ENCODE measurements at places on chromosomes 1 and 21.
A peak's percentile ranks its signal among the peaks of the same experiment; 100 is the strongest.

DNA sequence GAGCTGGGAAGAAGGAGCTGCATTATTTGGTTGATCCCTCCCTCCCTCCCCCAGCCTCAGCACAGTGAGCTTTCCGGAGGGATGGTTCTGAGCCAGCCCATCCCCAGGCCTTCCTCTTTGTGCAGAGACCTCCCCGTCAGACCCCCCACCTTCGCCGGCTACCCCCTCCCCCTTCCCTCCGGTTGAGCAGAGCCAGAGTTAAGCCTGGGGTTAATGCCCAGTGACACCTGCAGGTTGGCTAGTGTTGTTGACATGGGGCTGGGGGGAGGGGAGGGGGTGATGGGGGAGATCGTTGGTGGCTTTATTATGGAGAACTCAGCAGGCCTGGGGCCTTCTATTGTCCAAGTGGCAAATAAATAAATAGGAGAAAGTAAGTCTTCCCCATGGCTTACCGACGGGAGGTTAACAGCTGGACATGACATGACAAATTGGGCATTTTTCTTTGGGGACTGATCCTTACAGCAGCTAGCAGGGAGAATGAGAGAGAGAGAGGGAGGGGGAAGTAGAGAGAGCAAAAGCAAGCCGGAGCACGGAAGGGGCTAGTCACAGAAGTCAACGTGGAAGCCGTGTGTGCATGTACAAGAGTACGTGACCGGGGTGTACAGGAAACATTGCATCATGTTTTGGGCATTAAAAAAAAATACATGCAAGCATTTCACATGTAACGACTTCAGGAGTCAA lies 131.1 kb downstream of the TMEM53 start:
- DNase-seq, result no peak

DNA sequence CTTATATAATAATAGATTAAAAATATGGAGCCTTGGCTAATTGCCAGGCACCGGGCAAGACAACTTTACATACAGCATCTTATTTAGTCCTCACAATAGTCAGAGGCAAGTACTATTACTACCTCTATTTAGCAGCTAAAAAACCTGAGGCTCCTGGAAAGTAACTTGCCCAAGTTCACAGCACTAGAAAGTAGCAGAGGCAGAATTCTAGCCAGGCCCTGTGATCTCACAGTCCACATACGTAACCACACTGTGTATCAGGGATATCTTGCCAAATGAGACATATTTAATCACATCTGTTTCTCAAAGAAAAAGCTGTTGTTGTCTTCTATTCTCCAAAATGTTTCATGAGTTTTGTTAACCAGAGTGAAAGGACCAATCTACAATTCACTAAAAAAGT lies 378.5 kb downstream of the PLPP3 start:
- DNase-seq, result no peak

- peak; percentile 88 for DNase-seq
Measured at GRCh38 chr1:156889802-156890580, 3.5 kb upstream of the PEAR1 start.

DNA sequence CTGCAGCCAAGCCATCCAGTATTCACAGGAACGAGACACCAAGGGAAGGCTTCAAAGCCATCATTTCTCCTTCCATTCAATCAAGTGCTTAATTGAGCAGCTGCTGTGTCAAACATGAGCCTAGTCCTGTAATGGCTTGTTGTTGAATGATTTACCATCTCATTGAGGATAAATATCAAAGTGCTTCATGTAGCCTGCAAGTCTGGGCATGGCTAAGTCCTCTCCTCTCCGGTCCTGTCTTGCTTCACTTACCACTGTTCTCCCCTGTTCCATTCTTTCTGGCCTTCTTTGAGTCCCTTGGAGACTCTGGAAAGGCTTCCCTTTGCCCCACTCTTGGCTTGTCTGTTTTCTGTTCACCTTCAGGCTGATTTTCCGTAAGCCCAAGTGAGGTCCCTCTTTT lies 279.8 kb downstream of the PBX1 start:
- no peak for DNase-seq

DNA sequence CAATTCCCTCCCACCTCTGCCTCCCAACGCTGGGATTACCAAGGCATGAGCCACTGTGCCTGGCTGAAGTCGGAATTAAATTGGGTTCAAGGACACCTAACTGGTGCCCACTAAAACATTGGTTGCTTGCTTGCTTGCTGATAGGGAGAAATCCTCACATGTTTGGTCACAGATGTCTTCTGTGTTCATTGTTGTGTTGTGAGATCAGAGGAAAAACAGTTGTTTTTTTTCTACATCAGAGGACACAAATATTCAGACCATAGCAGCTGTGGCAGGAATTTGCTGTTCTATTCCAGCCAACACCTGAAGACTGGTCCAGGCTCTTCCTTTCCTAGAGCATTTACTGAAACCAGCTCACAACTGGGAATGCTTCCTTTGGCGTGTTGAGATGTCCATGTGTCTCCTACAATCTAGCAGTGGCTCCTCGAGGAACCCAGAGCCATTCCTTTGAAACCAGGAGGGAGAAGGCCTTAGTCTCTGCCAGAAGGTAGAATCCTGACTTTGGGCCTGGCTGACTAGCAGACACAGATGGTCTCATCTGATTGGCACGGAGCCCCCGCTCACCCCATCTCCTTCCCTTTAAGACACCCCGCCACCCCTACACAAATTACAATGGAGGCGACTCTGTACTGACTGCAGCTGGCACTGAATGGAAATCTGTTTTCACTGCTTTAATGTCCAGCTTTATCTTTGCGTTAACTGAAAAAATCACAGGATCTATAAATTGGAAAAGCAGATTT lies 24.3 kb upstream of the TRIM17 start:
- peak; percentile 77 for DNase-seq

- no peak for DNase-seq
Measured at GRCh38 chr1:217590598-217590997, 40.3 kb downstream of the GPATCH2 start.

- DNase-seq, result no peak
Measured at GRCh38 chr1:48718116-48718630, 58.5 kb downstream of the BEND5 start.

DNA sequence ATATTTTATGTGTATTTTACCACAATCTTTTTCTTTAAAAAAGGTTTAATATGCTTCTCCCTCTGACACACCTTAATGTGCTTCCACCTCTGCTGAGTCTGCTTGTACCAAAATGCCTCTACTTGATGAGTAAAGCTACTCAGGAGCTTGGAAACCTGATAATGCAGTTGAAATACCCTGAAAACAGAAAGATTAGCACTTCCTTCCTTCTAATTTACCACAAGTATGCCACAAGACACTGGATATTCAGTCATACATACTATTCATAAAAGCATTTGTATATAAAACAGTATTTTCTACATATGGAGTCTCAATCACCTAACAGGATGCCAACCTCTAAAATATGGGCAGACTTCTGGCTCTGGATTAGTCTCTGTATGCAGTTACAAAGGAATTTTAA lies 55.0 kb downstream of the SLC35D1 start:
- no peak for DNase-seq

DNA sequence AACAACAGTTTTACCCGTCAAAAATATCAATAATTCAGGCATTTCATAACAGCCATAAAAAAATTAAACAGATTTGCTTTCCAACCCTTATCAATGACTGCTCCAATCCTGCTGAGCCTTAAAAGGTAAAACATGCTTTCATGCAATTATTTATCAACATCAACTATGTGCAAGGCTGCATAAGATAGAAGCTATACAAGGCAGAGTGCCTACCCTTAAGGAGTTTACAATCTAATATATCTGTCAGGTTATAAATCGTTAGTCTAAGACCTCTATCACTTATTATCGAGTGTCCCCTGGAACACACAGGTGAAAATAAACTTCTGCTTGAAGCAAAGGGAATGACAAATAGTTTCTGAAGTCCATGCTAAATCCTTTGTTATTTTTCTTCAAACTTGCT lies 1.8 kb downstream of the ERRFI1 start:
- DNase-seq, result no peak

DNA sequence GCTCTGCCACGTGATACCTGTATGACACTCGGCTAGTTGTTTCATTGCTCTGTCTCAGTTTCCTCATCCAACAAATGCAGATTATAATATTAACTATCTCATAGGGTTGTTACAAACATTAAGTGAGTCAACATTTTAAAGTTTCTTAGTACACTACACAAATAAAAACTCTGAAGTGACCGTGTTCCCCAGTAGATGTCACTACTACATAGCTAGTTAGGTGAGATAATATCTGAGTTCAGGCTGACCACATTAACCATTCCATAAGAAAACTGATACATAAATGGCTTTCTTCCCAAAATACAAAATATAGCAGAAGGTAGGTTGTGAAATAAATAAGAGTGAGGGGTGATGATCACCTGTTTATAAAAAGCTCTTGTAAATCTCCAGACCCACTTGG lies 214.1 kb downstream of the NUF2 start:
- DNase-seq, result peak; percentile 4

GRCh38 chr1:246860401-246860800 lies 71.3 kb downstream of the AHCTF1 start:
- DNase-seq, result no peak

DNA sequence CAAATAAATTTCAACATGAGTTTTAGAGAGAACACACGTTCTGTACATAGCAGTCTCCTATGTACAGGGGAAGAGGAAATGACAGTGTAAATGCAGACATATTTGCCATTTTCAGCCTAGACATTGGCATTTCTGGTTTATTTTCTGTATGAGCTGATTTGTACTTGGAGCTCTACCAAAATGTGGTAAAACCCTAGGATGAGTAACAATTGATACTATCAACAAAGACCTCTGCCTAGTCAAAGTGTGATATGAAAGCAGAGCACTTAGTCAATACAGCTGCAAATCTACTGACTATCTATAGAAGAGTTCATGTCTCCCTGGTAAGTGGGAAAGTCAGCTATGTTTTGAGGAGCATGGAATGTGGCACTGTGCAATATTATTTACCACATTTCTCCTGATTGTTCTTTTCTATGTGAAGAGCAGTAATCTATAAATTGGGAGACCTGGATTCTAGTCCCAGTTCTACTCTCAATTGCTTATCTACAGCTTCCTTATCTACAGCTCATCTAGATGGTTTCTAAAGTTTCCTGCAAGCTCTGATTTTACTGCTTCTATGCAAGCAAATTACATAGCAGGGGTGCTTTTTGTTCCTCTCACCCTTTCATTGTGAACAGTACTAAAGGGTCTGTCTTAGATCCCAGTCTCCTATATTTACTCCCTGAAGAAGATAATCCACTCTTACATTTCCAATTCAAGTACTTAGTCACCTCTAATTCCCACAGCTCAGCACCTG lies 334.2 kb downstream of the NTNG1 start:
- DNase-seq, result no peak

- peak; percentile 81 for DNase-seq
Measured at GRCh38 chr1:246506674-246507481, at the start of gene SMYD3. SMYD3 (minus strand) TSS chr1:246507279.

DNA sequence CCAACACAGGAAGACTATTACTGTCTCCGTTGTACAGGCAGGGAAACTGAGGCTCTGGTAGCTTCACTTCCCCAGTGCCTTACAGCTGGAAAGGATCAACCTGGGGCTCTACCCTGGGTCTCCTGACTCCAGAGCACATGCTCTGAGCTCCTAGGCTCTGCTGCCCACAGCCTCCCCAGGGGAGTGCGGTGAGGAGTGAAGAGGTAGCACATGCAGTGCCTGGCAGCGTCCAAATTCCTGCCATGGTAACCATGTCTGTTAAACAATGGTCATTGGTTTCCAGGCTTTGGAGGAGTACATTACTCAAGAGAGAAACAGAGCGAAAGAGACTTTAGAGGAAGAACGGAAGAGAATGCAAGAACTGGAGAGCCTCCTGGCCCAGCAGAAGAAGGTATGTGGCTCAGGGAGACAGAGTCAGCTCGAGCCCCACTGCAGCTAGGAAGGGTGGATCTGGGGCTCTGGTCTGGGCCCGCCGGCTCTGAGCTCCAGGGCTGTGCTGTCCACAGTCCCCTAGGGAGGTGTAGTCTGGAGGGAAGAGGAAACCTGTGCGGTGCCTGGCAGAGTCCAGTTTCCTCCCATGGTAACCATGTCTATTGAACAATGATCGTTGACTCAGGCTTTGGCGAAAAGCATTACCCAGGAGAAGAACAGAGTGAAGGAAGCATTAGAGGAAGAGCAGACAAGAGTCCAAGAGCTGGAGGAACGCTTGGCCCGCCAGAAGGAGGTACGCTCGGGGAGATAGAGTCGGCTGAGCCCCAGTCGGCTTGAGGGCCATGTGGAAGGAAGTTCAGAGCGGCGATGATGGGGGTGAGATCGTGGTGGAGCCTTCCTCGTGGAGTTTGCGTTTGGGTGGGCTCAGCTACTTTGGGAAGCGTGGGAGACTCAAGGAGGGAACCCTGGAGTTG lies 64.6 kb upstream of the EFHD2 start:
- no peak for DNase-seq

DNA sequence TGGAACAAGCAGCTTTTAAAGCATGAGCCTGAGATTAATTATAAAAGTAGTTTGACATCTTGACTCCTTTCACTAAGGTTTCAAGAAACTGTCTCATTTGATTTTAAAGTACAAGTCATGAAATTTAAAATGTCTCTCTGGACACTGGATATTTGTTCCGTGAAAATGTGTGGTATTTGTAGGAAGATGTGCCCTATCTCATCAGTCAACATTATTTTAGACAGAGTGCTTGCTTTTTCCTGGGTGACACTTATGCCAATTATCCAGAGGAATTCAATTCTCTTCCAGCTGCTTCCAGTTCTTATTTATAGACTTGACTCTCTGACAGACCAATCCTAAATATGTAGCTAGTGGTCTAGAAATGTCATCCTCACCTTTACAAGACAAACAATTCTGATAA lies 300.4 kb downstream of the PLA2G4A start:
- DNase-seq, result no peak

GRCh38 chr1:43147625-43148327 lies 24.3 kb downstream of the EBNA1BP2 start:
- DNase-seq, result peak; percentile 77

DNA sequence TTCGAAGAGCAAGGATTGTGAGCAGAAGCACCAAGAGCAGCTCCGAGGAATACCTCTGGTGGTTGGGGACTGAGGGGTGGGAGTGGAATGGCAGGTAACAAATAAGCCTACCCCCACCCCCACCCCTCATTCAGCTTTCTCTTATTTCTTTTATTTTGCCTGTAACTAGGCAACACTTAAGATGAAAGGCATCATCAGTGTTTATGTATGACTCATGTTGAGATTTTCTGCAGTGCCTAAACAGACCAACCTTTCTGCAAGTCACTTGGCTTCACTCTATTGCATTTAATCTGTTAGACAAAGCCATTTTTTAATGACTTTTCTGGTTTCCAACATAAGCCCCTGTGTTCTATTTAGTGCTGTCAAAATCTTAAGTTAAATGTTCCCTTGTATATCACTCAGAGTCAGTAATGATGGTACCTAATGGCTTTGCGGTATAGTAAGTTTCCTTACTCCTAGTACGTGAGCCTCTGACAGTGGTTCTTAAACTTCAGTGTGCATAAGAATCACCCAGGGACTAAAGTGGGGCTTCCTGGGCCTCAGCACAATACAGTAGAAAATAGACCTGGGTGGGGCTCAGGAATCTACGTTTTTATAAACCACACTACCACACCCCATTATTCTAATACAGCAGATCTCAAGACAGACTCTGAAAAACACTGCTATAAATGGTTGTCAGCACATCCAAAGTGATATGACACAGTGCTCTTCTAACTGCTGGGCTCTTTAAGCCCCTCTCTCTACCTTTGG lies 19.9 kb downstream of the CASQ2 start:
- DNase-seq, result no peak

GRCh38 chr1:214520544-214521165 lies 30.7 kb downstream of the PTPN14 start:
- no peak for DNase-seq

GRCh38 chr1:186785503-186785902 lies 43.2 kb upstream of the PLA2G4A start:
- DNase-seq, result no peak

- DNase-seq, result no peak
Measured at GRCh38 chr21:42195378-42196031, 23.4 kb upstream of the ABCG1 start.

GRCh38 chr1:58597996-58598395 lies 20.9 kb upstream of the TACSTD2 start:
- no peak for DNase-seq
